ENCODE measurements at places on chromosomes 3 and 15. TPM values are rescaled to one million over a fixed set of nuclear protein-coding genes. Genes with fewer than 3 reads are reported as not detected.

GRCh38 chr15:99054892-99055291, 47.3 kb upstream of the PGPEP1L start:
- no peak for DNase-seq

ST3GAL6 gene
- total RNA-seq = 17.9 TPM

FOXL2 gene
- total RNA-seq = 0.09 TPM

DNA sequence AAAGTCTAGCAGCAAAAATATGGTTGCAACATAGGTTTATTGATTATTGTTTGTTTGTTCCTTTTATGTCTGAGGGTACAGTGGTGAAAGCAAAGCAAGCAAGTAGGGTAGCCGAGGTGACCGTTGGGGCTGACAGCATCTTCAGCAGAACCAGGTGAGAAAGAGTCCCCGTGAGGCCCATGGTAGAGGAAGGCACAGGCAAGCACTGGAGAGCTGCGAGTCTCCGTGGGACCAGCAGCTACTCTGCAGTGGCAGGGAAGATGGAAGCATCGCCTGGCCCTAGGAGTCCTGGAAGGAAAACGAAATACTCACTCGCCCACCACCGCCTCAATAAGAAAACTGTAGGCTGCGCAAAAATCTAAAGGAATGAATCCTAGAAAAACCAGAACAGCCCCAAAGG, 25.3 kb upstream of the GABRA5 start:
- no peak for DNase-seq

EFHB gene
- 1.2 TPM for total RNA-seq

GRCh38 chr3:16838561-16838960, 46.2 kb upstream of the PLCL2 start:
- DNase-seq = no peak

DNA sequence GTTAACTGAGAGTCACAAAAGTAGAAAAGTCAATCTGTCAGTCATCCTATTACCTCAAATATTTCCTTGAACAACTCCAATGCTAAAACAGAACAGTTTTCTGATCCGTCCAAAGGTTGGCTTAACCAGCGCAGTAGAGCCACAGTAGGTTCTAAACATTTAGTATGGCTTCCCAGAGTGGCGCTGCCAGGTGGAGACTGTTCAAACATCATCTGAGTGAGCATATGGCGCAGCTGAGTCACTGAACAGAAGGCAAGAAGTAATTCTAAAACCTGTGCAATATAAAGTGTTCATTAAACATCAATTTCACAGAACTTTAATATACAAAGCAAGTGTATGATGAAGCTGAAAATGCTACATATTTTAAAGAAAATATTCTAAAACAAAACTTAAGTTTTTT, 19.9 kb downstream of the CIP2A start:
- no peak for DNase-seq

- DNase-seq = no peak
Measured at GRCh38 chr3:40841570-40842109, 316.9 kb downstream of the ZNF621 start.

OIP5 gene
- total RNA-seq = 25.2 TPM

GRCh38 chr3:58609990-58610389, 32.8 kb upstream of the FAM107A start:
- no peak for DNase-seq

DNA sequence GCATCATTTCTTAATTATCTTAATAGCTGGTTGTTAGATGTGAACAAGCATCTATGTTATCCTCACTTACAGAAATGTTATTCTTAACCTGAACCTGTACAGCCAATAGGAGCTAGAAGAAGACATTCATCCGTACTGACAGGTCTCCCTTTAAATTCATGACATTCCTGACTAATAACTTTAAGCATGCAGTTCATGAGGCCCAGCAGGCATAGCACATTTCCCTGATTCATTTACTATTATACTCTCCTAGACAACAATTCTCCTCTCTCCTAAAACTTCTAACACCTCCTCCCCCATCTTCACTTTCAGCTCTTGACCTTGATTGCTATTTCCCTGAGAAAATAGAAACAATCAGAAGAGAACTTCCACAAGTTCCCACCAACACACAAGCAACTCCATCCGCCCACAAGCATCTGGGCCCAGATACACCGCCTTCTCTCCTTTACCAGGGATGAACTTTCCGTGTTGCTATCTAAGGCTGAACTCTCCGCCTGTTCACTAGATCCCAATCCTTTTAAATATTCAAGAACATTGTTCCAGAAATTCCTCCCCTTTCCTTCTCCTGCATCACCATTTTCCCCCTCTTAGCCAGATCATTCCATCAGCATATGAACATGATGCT, 62.9 kb upstream of the SPRED1 start:
- DNase-seq = no peak

DNA sequence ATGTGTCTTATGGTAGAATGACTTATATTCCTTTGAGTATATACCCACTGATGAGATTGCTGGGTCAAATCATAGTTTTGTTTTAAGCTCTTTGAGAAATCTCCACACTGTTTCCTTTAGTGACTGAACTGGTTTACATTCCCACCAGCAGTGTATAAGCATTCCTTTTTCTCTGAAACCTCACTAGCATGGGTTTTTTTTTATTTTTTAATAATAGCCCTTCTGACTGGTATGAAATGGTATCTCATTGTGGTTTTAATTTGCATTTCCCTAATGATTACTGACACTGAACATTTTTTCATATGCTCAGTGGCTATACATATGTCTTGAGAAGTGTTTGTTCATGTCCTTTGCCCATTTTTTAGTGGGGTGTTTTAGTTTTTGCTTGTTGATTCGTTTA, 494.3 kb downstream of the SQOR start:
- DNase-seq = no peak

DNA sequence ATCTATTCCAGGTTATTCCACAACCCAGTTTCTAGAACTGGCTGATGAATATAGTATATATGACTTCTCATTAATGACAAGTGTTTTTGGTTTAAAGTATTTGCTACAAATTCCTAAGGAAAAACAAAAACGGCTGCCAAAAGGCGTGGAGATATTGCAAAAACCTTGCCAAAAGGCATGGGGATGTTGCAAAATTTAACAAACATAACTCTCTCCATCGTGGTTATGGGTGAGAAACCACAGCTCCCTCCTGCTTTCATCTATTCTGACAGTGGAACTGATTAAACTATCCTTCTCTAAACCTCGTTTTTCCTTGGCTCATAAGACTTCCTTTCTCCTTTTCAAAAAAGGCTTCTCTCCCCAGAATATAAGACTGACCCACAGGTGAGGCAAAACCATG, 342.0 kb upstream of the PDZRN3 start:
- DNase-seq = no peak

- no peak for DNase-seq
Measured at GRCh38 chr3:118108769-118109168, 925.9 kb downstream of the IGSF11 start.

LRRK1 gene
- 2.5 TPM for total RNA-seq

All from neural crest cell (in vitro differentiated cells).